Stimulated activated CD4-positive, alpha-beta T cell treated with anti-CD3 and anti-CD28 coated beads, Interleukin-1b, Interleukin-23, amount 100 ng/mL, for 1 hour (primary cell): ENCODE measurements at places on chromosomes 1 and 21.

DNA sequence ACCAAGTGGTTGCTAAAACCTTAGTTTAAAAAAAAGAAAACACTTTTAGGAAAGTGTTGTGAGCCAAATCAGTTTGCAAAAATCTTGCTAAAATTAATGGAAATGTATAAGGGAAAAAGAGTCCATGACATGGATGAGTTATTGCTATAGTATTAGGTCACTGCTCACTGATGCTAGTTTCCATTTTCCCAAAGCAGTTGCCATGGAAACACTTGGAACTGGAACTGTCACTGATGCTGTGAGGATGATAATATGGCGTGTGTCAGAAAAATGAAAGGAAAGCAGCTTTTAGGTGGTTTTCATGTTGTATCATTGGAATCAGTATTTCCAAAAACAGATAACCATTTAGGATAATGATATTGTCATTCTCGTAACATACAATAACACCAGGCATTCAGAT is 104.4 kb downstream of the PHTF1 start:
- no peak for DNase-seq

- no peak for DNase-seq
Measured at GRCh38 chr1:245270063-245270462, 115.3 kb downstream of the KIF26B start.

- DNase-seq: no peak
Measured at GRCh38 chr1:36567601-36568341, 85.1 kb upstream of the CSF3R start.

GRCh38 chr1:84840346-84840745 is 52.7 kb downstream of the LPAR3 start:
- no peak for DNase-seq

GRCh38 chr1:90143591-90143990 is 148.7 kb downstream of the ZNF326 start:
- no peak for DNase-seq

DNA sequence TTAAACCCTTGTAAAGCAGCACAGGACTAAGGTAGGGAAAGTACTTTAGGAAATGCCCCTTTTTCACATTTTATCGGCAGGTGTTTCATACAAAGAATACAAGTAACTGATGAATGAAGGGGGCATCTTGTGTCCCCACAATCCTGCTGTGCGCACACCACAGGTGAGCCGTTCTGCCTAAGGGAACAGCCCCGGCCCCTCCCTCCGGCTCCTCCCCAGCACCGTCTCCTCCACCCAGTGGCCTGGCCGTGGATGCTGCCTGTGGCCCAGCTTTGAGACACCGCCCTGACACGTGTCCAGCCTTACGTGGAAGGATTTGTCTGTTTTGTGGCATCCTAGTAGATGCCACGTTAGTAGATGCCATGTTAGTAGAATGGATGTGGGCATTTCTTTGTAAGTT is 12.8 kb downstream of the FAAP20 start:
- DNase-seq: no peak

- no peak for DNase-seq
Measured at GRCh38 chr1:79004916-79005315, 1.6 kb downstream of the ADGRL4 start.

DNA sequence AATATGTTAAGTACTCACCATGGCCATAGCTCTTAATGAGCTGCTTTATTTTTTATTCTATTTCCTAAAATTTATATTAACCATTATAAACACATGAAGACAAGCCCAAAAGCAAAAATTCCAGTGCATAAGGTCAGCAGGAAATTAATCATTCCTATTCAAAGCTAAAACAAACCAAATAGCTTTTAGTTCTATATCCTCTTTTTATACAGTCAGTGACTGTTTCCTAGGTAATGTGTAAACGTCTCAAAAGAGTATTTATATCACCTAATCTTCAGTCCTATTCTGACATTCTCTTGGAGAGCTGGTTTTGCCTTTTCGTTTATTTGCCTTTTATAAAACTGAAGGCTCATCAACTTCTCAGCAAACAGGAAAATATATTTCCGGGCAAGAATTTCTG is 4.2 kb downstream of the GOLPH3L start:
- DNase-seq: no peak

DNA sequence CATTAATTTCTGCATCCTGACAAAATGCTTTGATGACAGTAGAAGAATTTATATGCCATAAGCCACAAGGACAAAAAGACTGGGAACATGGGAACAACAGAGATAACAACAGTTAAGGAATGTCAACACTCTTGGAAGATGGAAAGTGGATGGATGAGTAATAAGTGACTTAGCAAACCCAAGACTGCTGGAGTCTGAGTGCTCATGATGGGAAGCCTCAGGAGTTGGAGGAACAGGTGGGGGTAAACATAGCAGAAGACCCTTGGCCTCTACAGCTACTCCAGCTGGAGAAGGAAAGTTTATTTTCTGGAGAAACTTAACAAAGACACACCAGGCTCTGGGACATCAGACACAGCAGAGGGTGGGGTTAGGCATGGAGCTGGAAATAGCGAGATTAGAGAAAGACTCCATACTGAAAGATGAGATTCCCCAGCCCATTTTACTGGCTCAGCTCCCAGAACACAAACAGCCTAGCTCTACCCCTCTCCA is 13.6 kb downstream of the G0S2 start:
- no peak for DNase-seq

- DNase-seq: no peak
Measured at GRCh38 chr1:161207173-161207572, 5.0 kb downstream of the NDUFS2 start.

DNA sequence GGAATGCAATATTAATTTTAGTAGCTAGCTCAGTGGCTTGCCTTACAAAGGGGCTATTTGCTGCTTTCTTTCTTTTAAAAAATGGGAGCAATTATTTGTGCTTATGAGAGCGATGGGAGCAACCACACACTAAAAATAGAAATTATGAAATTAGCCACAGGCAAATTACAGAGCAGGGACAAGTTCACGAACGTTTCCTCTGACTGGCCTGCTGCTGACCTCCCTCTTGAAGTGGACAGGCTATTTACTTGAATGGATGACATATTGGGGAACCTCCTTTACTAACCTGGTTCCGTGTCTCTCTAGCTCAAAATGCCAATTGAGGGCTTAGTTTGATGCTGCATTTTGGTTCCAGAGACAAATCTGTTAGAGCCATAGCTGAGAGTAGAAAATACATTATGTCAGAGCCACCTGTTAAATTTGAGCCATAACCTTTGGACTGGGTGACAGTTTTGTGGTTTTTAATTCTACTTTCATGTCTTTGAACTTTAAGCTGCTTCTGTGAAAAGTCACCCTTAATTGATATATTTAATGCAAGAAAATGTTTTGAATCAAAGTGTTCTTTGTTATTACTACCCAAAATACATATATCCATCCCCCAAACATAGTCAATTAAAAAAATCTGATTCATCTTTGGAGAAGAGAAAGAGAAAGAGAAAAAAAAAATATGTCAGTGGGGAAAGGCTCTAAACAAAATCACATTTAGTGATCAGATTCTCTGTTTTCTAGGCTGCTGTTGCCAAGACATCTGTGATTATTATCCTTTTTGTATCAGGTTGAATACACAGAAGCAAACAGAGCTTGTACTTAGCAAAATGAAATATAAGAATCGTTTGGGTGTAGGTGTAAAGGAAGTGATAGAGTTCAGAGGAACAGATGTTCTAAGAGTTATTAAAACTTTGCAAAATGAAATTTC is 351.9 kb downstream of the ADGRL2 start:
- DNase-seq: no peak
